ENCODE measurements at places on chromosomes 5 and 9.

DNA sequence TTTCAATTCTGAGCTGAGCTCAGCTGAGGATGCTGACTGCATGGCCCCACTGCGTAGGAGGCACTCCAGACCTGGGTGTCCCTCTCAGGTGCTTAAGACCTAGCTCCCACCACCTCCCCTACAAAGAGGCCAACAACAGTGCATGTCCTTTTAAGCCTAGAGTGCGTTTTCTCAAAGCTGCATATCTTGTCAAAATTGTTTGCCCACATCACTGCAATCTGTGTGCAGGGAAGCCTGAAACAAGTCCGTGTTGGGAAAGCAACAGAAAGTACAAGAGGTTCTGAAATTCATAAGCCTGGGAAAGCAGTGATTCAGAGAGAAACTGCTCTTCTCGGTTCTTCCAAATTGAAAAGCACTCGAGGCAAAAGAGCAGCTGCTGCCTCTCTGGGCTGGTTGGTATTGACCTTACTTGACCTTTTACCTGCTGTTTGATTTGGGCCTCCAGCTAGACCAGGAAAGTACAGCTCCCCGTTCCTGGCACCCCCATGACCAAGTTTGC is 238.4 kb downstream of the NR2F1-AS1 start:
- no peak for DNase-seq

DNA sequence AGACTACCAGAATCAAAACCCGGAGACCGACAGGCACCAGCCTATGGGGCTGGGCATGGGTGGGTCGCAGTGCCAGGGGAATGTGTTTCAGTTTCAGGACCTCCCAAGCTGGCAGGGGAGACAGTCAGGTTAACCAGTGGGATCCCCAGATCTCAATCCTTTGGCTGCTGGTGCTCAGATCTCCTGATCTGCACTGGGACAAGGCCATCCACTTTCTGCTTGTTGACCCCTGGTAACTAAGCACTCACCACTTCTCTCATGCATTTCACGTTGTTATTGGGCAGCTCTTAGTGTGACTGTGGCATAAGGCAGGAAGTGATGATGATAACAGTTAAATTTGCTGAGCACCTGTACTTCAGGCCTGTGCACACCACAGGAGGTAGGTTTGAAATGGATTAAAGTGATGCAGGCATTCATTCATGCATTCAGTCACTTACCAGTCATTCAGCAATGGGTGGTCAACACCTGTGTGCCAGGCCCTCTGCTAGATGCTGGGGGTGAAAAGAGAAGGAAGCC is 42.1 kb upstream of the STXBP1 start:
- DNase-seq, result peak; percentile 43

DNA sequence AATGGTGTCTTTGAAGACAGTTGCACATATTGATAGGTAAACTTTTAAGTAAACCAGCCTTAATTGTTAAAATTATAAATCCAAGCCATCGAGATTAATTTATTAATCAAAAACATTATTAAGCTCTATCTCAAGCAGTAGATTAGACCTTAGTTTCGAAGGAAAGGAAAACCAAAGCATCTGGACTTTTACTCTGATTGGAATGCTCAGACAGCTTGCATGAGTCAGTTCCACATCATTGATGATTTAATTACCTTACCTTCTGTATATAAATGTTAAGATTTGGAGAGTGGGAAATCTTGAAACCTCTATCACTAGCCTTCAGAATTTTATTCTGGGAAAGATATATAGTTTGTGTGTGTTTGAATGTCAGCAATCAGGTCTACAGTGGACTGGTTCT is 23.9 kb downstream of the DCP2 start:
- no peak for DNase-seq

GRCh38 chr5:36442796-36443195 is 141.1 kb upstream of the RANBP3L start:
- DNase-seq, result no peak

GRCh38 chr9:109812818-109813281 is 32.9 kb downstream of the PALM2AKAP2 start:
- no peak for DNase-seq

DNA sequence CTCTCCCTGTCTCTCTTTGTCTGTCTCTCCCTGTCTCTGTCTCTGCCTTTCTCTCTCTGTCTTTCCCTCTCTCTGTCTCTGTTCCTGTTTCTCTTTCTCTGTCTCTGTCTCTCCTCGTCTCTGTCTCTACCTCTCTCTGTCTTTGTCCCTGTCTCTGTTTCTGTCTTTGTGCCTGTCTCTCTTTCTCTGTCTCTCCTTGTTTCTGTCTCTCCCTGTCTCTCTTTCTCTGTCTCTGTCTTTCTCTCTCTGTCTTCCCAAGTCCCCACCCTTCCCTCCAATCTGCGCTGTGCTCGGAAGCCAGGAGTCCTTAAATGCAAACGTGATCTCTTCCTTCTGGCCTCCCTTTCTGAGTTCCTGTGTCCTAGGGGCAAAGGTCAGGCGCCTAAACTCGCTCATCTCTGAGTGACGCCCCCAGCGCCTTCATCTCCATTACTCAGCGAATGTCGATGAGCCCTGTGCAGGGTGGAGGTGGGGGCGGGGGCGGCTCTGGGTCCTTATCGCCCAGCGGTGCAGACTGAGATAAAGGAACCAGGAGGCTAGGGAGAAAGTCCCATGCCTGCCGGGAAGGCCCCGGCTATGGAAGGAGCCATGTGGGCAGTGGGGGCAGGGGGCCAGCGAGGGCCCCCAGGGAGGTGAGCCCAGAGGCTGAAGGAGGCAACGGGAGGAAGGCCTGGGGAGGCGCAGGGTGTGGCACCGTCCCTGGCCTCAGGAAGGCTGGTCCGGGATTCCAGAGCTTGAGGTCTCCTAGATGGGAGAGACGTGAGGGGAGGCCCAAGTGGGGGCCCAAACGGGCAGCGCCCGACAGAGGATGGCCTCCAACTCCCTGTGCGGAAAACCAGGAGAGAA is 1.5 kb upstream of the SLC6A19 start:
- DNase-seq, result no peak

DNA sequence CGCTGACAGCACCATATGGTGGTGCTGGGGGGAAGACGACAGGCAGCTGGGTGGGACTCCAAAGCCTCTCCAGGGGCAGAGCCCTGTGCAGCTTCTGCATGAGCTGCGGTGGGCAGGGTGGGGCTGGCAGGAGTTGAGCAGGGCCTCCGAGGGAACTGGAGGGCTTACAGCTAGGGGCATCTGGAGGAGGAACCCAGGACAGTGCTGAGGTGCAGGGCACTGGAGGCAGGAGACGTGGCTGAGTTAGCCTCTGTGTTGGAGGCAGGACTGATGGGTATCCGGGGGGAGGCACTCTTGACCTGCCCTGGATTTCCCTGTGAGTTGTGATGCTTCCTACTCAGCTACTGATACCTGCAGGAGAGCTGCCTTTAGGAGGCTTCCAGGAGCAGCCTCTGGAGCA is 45.0 kb downstream of the TENT4A start:
- DNase-seq, result no peak

DNA sequence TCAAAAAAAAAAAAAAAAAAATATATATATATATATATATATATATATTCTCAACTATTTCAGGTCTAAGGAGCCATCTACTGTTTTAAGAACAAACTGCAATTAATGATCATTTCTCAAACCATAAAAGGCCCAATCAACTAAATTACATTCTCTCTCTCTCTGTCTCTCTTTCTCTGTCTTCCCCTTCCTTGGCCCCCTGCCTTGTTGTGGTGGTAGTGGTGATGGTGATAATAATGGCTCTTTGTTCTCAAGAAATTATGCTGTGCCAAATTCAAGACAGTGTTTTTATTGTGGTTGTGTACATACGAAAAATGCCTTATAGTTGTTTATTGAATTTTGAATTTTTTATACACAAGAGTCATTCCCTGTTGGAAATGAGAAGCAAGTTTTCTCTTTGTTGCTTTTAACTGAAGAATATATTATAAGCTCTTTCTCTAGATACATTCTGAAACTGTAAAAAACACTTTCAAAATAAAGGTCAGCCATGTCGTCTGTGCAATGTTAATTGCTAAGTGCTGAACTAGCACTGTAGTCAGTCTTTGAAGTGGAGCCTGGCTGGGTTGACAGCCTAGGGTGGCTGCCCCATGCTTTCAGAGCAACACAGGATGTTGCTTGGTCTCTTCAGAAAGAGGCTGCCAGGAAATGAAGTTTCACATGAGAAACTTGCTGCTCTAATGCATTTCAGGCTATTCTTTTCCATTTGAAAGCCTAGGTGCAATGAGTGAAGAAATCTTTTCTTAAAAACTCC is 96.0 kb downstream of the HINT1 start:
- DNase-seq, result peak; percentile 14

DNA sequence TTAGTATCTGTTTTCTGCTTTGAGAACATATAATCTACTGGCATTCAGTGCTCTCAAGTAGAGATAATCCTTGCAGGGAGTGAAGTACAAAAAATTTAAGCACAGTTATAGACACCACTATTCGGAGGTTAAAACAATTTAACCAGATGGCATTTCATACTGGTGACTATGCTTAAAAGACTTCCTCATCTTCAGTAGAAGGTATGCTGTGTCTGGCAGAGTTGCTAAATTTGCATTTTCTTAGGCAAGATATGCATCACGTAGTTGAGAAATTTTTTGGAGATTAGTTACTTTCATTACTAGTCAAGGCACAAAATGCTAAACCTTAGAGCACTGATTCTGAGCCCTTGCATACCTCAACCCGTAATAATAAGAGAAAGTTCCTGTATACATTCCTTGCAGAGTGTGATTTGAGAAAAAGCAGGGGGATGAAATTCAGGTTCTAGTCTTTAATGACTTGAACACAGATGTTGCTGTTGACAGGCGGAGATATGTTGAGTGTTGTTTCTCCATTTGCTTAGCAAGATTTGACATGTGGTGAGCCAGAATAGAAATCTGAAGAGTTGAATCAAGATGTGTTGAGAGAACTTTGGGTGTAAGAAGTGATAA is 70.8 kb upstream of the STARD4 start:
- DNase-seq, result no peak

DNA sequence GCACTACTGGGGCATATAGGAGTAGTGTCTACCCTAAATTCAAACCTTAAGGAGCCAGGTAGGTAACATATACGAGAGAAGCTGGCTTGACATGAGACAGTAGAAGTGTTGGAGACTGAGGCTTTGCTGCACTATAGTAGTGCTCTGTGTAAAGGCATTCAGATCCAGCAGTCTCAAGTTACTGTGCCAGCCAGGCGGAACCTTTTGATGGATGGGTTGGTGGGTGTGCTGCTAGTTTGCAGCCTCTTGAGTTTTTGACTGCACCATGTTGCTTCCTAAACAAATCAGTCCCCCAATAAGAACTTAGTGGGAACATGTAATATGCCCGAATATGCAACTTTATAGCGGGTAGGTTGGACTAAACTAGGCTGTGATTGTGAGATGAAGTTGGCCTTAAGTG is 1.5 kb downstream of the CLTA start:
- DNase-seq, result no peak

GRCh38 chr5:4405614-4406219 is 734.4 kb upstream of the ADAMTS16 start:
- DNase-seq, result no peak

DNA sequence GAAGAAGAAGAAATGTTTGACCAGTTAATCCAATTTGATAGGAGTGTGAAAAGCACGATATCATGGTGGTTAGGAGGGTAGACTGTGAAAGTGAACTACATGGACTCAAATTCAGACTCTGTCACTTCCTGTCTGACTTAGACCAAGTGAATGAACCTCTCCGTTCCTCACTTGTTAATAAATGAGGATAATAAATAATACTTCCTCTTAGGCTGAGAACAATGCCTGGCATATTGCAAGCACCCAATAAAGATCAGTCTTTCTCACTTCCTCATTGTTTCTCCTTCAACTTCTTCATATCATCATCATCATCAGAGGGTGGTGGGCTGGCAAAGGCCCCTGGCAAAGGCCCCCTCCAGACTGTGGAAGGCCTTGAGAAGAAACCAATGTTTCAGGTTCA is 148.7 kb downstream of the CDK5RAP2 start:
- no peak for DNase-seq

- no peak for DNase-seq
These were observed 1.7 kb downstream of the CNOT8 start for GRCh38 chr5:154860123-154860522.

DNA sequence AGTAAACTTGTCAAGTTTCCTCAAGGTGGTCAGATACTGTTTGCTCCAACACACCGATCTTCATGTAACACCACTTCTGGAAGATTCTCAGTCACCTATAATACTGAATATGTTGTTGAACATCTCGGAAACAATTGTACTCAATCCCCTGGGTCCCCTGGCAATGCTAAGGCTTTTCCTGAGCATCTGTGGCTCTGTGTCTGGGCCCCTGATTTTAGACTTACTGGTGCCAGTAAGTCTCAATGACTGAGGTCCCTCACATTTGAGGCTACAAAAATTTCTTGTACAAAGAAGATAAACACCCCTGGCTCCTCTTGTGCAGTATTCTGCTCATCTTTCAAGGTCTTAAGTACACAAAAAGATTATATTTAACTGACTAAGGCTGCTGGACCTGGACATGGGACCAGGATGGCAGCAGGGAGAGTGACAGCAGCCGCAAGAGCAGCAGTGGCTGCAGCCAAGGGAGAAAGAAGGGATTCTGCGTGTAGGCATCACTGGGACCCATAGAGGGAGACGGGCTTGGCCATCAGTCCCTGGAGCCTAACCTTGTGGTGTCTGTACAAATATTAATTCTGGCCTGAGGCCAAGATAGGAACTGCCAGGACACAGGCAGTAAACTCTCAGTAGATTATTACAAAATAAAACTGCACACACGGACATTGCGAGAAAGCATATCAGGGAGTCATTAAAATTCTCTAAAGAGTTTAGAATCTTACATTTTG is 49.0 kb upstream of the TNPO1 start:
- no peak for DNase-seq

DNA sequence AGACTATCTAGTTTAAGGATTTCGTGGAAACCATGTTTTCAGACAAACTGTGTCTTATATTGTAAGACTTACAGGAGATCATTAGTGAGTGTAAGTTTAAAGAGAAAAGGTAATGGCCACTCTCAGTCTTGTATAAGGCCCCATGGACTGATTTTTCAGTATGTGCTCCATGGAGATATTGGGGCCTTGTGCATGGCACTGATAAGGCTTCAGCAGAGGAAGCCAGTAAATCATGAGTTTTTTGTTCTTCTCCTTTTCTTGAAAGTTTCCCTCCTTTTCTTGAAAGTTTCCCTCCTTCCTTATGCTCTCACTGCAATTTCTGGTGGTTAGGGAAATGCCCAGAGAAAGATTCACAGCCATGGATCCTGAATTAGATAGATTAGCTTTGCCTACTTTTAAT is 471.3 kb downstream of the LRRC70 start:
- DNase-seq, result no peak

DNA sequence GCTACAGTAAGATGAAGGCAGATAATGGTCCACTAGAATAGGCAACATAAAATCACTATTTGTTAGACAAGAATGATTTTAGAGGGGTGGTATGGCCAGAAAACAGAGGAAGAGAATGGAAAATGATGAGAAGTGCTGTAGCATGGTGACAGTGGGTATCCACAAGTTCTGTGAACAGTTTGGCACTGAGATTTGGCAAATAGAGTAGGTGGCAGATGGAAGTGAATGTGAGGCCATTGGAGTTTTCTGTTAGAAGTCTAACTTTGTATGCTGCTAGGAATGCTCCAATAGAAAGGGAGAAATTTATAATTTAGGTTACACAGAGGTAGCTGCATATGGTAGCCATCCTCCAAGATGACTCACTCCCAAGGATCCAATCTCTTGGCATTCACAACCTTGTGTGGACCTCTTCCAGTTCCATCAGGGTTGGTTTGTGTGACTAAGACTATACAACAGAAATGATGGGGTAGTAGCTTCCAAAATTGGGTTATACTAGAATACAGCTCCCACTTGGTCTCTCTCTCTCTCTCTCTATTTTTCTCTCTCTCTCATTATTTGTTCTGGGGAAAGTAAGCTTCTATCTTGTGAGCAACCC is 646.9 kb upstream of the ZNF608 start:
- no peak for DNase-seq

GRCh38 chr9:127531676-127532075 is 80.4 kb downstream of the LRSAM1 start:
- no peak for DNase-seq

- DNase-seq, result no peak
These were observed 34.5 kb downstream of the HAVCR1 start for GRCh38 chr5:157024208-157024959.
